Stimulated activated CD4-positive, alpha-beta T cell treated with anti-CD3 and anti-CD28 coated beads, Interleukin-15, amount 100 ng/mL, for 1 hour (primary cell): ENCODE measurements at places on chromosomes 1 and 21.

GRCh38 chr21:37257511-37257966 is 9.6 kb downstream of the VPS26C start:
- no peak for DNase-seq

DNA sequence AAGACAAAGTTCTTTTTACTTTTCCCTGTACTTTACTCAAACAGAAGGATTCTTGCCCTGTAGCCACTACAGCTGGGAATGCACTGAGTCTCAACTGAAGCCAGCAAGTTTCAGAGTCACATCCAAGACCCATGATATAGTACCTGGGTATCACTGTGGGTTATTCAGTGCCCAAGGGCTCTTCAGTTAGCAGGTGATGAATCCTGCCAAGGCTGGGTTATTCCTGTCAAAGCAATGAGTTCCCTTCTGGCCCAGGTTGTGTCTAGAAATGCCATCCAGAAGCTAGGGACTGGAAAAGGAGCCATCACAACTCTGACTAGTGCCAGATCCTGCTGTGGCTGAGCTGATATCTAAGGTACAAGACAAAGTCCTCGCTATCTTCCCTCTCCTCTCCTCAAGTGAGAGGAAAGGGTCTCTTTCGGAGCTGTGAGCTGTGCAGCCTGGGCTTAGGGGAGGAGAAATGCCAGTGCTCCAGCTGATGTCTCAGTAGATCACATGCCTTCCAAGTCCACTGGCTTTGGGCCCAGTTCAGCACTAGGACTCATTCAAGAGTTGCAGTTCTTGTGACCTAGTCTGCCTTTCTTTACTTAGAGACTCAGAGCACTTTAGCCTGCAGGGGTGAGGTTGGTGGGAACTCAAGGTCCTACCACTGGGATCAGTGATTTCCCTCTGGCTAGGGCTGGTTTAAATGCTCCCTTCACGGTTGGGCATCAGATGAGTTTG is 369.4 kb downstream of the TBX15 start:
- DNase-seq: no peak

DNA sequence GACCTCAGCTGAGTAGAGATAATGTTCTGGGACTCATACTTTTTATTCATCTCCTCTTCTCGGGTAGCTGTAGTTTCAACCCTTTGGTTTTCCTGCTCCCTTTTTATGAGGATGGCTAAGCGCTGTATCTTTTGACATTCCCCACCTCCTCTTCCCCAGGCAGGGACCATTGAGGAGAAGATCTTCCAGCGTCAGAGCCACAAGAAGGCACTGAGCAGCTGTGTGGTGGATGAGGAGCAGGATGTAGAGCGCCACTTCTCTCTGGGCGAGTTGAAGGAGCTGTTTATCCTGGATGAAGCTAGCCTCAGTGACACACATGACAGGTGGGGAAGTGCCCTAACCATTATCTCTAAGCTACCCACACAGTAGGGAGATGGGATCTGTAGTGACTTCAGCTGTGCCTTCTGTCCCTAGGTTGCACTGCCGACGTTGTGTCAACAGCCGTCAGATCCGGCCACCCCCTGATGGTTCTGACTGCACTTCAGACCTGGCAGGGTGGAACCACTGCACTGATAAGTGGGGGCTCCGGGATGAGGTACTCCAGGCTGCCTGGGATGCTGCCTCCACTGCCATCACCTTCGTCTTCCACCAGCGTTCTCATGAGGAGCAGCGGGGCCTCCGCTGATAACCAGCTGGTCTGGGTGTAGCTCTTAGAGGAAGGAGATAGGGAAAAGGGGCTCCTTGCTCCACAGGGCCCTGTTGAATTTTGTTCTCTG is 25.6 kb downstream of the LRRC41 start:
- DNase-seq: no peak

GRCh38 chr1:200380589-200381021 is 29.2 kb downstream of the ZNF281 start:
- DNase-seq: no peak

DNA sequence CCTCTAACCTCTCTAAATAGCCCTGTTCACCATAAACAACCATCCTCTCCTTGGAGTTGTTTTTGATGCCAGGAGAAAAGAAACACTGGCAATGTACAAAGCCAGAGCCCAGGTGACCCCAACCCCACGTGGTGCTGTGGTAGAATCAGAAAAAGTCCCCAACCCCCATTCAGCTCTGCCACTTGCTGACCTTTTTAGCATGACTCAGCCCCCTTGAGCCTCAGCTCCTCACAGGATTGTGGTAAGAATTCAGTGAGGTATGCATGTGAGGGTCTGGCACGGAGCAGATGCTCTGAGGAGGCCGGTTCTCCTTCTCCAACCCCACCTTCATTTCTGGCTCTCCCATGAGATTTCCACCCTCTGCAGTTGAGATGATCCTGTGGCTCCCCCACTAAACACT is 11.1 kb upstream of the CHI3L1 start:
- no peak for DNase-seq

GRCh38 chr1:192926736-192927135 is 117.9 kb downstream of the RGS2 start:
- no peak for DNase-seq

- no peak for DNase-seq
These were observed 262.9 kb downstream of the RHOU start for GRCh38 chr1:228998179-228998578.

DNA sequence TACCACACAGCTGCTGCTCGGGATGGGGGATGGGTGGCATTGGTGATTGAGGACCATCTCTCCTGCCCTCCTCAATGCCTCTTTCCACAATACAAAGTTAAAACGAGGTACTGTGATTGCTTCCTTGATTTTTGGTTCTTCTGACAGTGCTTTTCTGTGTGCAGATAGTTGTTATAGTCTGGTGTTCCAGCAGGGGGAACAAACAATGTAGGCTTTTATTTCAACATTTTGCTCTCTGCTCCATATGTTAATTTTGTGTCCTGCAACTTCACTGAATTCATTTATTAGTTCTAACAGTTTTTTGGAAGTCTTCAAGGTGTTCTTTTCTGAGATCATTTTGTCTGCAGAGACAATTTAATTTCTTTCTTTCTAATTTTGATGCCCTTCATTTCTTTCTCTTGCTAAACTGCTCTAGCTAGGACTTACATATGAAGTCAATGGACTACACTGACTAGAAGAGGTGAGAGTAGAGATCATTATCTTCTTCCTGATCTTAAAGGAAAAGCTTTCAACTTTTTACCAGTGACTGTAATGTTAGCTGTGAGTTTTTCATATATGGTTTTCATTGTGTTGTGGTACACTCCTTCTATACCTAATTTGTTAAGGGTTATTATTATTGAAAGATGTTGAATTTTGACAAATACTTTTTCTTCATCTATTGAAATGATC is 45.4 kb downstream of the TNFSF18 start:
- DNase-seq: no peak

- DNase-seq: no peak
These were observed 16.1 kb downstream of the C1orf141 start for GRCh38 chr1:67118646-67119045.

DNA sequence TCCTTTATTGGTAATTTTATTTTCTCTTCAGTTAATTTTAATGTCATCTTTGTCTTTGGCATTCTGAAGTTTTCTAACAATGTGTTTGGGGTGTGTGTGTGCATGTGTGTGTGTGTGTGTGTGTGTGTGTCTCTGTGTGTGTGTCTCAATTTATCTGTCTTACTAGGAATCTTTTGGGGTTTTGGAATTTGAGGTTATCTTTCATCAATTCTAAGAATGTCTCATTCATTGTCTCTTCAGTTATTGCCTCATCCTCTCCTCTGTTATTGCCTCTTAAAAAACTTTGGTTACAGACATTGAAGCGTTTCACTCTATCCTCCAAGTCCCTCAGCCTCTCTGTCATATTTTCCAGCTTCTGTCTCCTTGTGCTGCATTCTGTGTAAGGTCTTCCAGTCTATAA is 18.1 kb upstream of the SAMD13 start:
- no peak for DNase-seq

DNA sequence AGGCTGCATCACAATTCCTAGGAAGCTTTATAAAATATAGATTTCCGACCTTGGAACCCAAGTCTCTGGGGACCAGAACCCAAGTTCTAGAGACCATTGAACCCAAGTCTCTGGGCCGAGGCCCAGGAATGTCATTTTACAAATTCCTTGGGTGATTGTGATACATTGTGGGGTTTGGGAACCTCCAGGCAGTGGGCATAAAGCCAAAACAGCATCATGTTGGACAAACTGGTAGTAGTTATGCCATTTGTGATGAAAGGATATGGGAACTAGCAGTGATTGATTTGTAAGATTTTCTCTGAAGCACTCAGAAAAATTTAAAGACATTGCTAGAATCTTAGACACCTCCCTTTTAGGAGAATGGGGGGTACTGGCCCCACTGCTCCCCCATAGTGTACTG is 160.2 kb downstream of the HIVEP3 start:
- no peak for DNase-seq

- DNase-seq: no peak
These were observed 17.8 kb downstream of the SLAMF7 start for GRCh38 chr1:160756849-160757201.

DNA sequence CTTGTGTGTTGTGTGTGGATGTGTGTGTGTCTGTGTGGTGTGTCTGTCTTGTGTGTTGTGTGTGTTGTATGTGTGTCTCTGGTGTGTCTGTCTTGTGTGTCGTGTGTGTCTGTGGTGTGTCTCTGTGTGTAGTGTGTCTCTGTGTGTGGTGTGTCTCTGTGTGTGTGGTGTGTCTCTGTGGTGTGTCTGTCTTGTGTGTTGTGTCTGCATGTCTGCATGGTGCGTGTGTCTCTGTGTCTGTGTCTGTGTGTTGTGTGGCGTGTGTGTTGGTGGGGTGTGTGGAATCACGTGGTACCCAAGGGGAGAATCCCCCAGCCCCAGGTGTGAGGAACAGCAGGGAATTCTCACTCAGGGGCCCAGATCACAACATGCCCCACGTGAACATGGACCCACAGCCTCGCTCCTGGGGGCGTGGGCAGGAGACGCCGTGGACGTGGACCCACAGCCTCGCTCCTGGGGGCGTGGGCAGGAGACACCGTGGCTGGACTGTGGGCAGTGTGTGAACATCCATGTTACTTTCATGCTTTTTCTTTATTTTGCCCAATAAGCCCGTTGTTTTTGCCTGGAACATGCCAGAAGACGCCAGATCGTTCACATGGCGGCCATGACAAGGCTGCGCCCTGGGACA is 67.8 kb downstream of the SLC19A1 start:
- no peak for DNase-seq

- no peak for DNase-seq
These were observed 2.5 kb upstream of the SAMD11 start for GRCh38 chr1:921011-921837.

DNA sequence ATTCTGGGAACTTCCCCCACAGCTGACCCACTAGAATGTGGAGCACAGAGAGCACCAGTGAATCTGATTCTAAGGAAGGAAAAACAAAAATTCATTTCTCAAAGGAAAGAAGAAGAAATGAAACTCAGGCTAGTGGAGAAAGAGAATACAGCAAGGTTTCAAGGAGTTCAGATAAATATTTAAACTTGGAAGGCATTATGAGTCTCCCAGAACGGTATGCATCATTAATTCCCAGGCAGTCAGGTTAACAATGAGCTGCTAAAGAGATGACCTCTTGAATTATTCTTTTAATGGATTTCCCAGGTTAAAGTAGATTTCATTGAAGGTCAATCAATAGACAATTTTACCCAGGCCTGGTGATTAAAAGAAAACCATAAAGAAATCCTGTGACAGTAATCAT is 103.6 kb upstream of the KAZN start:
- no peak for DNase-seq

- no peak for DNase-seq
These were observed 39.5 kb downstream of the XCL2 start for GRCh38 chr1:168504064-168504837.

- no peak for DNase-seq
These were observed 45.1 kb downstream of the ATP2B4 start for GRCh38 chr1:203671521-203672278.

DNA sequence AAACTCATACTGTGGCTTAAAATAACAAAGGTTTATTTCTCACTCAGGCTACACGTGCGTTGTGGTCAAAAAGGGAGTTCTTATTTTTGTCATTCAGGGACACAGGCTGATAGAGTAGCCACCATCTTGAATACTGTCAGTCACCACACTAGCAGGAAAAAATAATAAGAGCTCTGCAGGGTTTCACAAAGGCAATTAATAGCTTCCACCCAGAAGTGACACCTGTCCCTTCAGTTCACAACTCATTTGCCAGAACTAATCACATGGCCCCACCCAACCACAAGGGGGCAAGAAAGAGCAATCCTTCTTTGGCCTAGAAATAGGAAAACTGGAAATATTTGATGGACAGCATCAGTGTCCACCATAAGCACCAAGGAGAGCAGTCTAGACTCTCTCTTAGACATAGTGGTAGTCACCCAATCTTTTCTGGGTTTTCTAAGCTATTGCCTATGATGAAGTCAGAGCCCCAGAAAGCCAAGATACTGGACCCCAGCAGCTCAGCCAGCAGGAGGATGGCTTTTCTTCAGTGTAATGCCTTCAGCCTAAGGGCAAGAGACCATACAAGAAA is 8.2 kb downstream of the HAPLN2 start:
- no peak for DNase-seq

- DNase-seq: no peak
These were observed 82.9 kb downstream of the NGF start for GRCh38 chr1:115255154-115255553.
